Cortex of kidney (tissue), 1 donor: ENCODE measurements at places on chromosomes 6 and 20.

GRCh38 chr6:126546541-126547120 lies 206.7 kb downstream of the CENPW start:
- DNase-seq = no peak

GRCh38 chr6:42550277-42550676 lies 13.6 kb upstream of the UBR2 start:
- DNase-seq = no peak

DNA sequence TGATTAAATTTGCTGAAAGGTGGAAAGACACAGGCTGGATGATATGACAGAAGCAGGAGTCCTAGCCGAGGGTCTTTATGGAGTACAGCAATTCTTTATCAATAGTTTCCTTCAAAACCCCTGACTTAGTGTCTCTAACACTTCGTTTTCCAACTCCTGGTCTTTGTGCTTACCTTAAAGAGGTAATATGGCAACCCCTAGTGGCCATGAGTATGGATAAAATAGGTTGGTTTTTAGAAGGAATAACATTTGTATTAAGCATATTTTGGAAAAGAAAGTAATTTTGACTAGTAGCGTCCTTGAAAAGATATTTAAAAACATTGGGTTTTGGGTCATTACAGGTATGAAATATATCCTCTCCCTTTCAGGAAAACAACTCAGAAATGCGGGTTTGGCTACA lies 51.9 kb downstream of the VGLL2 start:
- DNase-seq = no peak

GRCh38 chr20:38550274-38550673 lies 30.7 kb upstream of the ADIG start:
- no peak for DNase-seq

DNA sequence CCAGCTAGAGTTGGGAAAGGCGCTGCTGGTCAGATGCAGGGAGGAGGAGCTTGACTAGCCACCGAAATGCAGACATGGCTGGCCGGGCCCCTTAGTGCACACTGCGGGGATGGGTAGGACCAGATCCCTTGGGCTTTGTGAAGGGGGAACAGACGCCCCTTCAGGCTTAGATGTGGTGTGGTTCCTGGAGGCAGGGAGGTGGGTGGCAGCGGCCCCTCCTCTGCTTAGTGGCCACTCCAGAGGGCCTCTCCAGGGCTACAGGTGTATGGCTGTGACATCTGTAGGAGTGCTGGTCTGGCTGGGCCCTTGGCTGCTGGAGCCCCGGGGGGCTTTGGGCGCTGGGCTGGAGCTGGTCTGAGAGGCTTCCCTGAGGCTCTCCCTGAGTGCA lies 5.9 kb downstream of the CCND3 start:
- no peak for DNase-seq

DNA sequence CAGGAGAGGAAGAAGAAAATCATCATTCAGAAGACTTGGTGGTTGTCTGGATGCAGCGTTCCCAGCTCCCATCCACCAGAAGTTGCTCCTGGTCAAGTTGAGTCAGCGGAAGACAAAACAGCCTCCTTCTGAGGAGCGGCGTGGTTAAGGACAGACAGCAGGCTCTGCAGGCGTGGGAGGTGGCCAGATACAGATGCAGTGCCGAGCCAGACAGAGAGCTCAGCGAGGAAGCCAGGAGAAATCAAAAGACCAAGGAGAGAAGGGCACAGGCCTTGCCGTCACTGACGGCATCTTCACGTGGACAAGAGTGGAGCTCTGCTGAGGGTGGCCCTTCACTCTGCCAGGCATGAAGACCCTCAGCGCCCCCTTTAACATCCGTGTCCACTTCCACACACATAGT lies 158.5 kb downstream of the THBS2 start:
- no peak for DNase-seq

DNA sequence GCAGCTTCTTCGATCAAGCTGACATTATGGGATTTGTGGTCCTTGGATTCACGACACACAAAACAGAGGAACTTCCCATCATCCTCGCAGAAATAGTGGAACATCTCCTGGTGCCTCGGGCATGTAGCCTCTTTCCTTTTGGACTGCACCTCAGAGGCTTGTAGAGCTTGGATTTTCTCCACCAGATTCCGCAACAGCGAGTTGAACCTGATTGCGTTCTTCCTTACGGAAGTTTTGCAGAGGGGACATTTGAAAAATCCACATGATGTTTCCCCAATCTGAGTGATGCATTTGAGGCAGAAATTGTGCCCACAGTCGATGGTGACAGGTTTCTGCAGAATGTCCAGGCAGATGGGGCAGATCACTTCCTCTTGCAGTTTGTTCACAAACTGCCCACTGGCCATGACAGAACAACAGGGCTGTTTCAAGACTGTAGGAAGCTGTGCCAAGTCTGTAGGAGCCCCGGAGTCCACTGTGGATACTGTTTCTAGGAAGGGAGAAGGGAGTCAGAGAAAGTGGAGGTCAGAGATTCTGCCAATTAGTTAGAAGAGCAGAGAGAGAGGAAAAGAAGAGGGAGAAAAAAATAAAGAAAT lies 392 bp downstream of the TRIM31 start:
- DNase-seq = no peak

DNA sequence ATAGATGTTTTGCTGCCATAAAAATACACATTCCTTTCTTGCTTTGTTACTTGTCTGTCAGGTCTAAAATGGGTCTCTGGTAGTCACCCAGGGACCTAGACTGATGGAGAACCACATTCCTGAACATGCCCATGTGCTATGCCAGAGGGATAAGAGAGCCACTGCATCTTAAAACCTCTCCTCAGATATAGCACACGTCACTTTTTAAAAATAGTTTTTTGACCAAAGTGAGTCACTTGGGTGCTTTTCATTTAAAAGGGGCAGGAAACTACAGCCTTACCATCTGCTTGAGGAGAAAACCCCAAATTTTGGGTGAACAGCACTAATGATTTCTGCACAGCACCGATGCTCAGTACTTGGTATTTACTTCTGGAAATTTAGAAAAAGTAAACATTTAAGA lies 197.8 kb downstream of the OGFRL1 start:
- DNase-seq = no peak

- no peak for DNase-seq
These were observed 2.5 kb downstream of the MTCH1 start for GRCh38 chr6:36983538-36983937.

GRCh38 chr6:136600818-136601217 lies 50.6 kb upstream of the MAP7 start:
- no peak for DNase-seq

GRCh38 chr20:32333988-32334885 lies 23.9 kb upstream of the ASXL1 start:
- DNase-seq = no peak

- DNase-seq = no peak
These were observed 306.8 kb upstream of the FOXQ1 start for GRCh38 chr6:1004885-1005630.

DNA sequence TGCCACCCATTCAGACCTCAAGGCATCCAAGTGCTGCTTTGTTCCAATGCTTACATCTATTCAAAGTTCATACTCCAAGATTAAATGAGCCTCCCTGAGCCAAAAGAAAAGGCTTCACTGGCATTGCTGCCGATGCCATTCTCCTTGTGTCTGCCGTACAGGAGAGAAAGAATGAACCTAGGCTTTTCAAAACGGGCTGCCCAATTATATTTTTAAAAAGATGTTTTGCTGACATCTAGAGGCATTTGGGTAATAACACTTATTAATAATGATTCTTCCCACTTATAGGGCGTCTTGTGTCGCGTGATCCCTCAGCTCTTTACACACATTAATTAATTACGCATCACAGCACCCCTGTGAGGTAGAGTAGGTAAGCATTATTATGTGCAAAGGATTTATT lies 545.6 kb downstream of the PKHD1 start:
- DNase-seq = no peak

- no peak for DNase-seq
These were observed 8.8 kb downstream of the CD109 start for GRCh38 chr6:73704798-73705197.

- DNase-seq = no peak
These were observed 22.6 kb downstream of the CST4 start for GRCh38 chr20:23666189-23666588.

DNA sequence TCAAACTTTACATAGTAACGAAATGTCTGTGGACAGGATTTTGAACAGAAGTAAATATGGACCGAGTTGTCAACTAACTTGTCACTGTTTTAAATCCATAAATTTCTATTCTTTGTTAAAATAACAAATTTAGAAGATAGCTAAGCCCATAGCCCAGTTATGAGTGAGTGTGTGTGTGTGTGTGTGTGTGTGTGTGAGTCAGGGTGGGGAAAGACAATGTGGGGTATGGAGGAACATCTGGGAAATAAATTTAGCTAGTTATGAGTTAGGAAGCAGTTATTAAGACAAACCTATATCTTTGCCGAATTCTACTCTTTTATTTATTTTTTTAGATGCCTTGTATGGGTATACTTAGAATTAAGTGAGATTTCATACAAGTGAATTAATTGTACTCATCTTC lies 9.0 kb downstream of the TPBG start:
- no peak for DNase-seq

DNA sequence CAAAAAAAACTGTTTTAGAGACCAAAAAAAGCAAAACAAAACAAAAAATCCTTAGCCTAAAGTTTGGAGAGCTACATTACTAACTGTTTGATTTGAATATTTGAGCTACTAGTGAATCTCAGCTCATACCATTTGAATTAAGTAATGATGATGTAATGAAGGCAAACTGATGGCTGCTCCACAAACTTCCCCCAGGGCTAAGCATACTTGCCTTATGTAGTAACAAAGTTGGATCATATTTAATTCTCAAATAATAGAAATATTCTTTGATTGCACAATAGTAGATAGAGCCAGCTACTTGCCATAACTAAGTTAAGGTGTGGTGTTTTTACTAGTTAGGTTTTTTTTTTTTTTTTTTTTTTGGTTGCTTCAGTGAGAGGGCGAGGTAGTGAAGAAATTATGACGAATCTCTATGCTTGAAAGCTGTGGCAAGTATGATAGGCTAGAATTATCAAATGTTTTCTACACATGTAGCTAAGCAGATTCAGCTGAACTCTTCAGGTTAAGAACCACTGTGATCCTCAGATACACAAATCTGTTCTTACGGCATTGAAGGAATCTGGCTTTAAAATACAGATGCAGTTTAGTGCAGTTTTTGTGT lies 2.9 kb downstream of the RAB32 start:
- no peak for DNase-seq

- no peak for DNase-seq
These were observed 90.7 kb upstream of the ARID1B start for GRCh38 chr6:156686301-156686994.
